ENCODE measurements at places on chromosomes 1 and 21.

DNA sequence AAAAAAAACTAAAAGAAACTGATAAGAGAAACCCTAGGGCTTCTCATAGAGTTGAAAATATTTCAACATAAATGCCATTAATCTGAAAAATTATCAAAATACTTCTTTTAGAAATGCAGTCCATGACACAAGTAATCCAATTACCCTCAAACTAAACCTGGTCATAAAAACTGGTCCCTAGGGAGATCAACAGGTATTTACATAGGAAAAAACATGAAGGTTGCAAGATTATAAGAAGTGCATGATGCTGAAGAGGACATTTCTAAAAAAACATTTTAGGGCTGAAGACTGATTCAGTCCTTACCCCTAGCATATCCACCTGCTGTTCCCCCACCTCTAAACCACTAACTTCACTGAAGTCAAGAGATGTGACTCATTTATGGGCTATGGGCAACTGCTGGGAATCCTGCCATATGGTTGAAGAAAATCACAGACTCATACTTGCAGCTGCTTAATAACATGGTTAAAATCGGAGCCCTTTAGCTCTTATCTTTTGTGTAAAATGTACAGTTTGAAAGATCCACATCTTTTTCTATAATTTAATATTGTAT is 131.0 kb upstream of the RUNX1 start:
- DNase-seq, result no peak

DNA sequence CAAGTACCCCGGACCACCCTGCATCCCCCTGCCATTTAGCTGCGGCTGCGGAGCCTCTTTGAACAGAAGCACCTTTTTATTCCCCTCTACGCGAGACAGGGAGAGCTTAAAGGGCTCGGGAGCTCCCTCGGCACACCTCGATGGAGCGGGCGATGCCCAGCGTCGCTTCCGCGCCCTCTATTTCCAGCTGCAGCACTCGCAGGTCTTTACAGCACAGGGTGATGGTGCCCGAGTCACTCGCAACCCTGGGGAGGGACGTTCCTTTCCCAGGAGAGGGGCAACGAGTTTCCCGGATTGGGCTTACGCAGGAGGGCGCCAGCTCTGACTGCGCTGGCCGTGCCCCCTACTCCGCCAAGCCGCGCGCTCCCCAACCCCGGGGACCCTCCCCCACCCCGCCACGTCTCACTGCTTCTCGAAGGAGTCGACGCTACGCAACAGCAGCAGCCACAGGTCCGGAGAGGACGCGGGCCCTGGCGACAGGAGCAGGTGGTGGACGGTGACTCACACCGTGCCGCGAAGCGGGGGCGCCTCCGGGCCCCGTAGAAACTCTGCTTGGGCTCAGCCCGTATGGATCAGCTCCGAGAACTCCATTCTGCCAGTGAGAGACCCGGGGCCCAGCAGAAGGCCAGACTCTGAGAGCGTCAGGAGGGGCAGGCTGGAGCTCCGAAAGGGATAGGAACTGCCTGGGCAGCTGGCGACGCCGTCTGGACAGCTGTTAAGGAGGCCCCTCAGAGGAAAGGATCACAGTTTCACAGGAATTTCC is 5.8 kb upstream of the FAM167B start:
- no peak for DNase-seq

- DNase-seq, result no peak
Observed at GRCh38 chr1:248621770-248622169, 13.1 kb downstream of the OR2T11 start.

- DNase-seq, result no peak
Observed at GRCh38 chr1:245213066-245213831, 58.5 kb downstream of the KIF26B start.

- no peak for DNase-seq
Observed at GRCh38 chr1:185679220-185679619, 55.0 kb upstream of the HMCN1 start.

DNA sequence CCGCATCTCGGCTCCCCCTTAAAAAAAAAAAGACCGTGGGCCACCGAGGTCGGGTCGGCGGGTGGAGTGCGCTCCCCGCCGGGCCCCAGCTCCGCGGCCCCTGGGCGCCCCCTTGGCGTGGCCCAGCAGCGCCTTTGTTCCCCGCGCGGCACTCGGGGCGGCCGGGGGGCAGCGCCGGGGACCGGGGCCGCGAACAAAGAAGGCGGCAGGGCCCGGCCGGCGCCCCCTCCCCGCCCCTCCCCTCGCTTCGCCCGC is 571 bp downstream of the MARCKSL1 start:
- no peak for DNase-seq

DNA sequence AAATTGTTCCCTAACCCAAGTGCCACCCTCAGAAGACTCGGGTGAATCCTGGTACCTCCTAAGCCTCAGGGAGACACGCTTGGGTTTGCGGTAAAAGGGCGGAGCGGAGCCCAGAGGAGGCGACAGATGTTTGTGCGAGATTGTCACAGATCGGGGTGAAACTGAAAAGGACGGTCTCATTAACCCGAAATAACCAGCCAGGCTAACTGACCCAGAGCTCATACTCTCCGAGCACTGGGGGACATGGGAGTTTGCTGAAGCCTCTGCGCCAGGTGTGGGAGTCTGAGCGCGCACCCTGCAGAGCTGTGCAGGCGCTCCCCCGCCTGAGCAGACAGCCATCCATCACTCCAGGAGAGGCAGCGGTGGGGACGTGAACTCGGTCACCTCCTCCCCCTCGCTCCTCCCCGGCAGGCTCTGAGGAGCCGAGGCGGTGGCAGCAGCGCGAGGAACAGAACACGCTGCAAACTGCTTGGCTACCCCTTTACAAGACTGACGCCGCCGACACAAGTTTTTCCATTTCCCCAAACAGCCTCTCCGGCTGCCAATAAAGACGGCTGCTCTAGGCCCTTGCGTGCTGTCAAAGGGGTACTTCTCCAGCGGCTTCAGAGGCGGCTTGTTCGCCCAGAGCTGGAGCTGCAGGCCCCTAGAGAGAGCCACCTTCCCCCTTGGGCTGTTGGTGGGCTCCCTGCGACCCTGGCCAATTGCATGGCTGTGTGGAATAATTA is 43.5 kb downstream of the RRAGC start:
- no peak for DNase-seq

DNA sequence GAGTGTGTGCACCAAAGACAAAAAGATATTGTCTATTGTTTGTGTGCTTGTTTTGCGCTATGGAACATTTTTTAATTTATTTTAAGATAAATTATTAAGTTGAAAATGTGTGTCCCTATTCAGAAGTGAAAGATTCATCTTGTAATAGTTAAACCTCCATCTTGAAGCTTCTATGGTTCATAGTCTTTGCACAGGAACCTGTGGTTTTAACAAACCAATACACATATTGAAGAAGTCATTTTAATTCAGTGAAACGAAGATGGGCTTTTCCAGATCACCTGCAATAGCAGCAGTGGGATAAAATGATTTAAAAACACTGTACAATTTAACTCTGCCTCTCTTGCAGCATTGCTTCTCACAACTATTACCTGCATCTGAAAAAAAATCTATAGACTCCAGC is 42.6 kb upstream of the QSOX1 start:
- no peak for DNase-seq

DNA sequence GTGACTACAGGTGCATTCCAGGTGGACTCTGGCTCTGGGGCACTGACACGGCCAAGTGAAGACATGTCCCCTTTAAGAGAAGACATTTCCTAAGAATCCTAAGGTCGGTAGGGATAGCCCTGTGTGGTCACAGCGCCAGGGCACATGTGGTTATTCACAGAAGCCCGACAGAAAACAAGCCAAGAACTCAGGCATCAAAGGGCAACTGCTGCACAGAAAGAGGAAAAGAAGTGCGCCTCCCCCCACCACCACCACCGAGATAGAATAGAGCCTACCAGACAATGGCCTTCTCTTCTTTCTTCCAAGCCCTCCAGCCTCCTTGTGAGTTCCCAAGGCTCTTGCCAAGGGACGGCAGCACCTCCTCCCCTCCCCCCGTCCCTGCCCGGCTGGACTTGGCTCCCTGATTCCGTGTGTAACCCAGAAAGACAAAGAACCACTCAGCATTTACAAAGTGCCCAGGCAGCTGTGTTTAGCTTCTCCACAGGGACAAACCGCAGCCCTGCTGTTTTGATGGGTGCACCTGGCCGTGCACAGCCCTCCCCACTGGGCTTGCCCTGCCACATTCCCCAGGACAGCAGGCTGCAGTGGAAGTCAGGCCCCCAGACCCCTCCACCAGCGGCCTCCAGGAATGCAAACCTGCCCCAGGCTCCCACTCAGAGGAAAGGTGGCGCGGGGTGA is 30.2 kb downstream of the TMPRSS2 start:
- no peak for DNase-seq

DNA sequence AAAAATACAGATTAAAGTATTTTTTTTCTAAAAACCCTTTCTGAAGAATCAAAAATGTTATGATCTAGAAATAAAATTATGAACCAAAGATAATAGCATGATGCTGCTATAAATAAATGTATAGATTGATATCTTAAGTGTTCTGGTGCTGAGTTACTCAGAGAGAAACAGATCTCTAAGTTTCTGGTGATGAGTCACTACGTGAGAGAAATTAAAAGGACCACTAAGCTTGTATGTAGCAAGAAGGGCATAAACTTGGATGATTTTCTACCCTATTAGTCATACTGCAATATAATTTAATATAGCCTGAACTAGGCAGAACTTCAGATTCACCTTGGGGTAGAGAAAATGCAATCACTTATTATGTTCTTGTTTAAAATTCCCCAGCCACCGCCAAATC is 514.8 kb downstream of the AMY1C start:
- no peak for DNase-seq

DNA sequence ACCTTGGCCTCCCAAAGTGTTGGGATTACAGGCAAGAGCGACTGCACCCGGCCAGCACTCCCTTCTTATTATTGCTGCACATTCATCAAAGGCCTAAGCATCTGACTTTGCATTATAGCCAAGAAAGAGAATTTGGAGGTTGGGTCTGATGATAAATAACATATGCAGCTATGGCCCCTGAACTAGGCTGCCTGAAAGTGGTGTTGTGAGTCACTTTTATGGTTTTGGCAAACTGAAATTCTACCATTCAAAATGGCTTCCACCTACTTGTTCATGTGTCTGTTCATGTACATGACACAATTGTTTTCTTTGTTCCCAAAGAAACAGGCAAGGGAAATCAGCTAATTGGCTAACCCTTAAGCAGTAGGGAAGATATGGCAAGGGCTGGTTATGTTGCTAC is 25.0 kb upstream of the UAP1 start:
- DNase-seq, result no peak

DNA sequence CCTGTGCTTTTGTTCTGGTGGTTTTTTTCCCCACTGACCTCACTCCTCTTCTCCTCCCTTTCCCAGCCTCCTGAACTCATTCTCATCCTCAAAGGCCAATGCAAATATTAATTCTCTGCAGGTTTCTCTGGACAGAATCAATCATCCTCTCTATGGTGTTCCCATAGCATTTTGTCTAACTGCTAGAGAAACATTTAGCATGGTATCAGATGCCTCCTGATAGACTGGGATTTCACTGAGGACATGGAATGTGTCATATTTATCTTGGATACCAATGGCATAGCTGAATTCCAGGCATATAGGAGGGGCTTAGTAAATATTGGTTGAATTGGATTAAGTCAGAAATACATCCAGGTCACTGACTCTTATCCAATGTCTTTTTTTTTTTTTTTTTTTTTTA is 46.1 kb upstream of the SRP9 start:
- no peak for DNase-seq

Data from NCI-H748 treated with DMSO at 0.1 percent for 48 hours (cell line).